Tibial nerve (tissue), 4 donors: ENCODE measurements at places on chromosomes 7 and 10. TPM values are rescaled to one million over a fixed set of nuclear protein-coding genes. Genes with fewer than 3 reads are reported as not detected.

Gene MAGI2
- total RNA-seq: 54.6 TPM

Gene CHN2
- total RNA-seq: 9.8 TPM

Gene PNLIPRP2
- not detected for total RNA-seq

Gene CALHM3
- total RNA-seq: not detected

Gene PAPOLB
- total RNA-seq: 2.2 TPM

Gene NPC1L1
- not detected for total RNA-seq

Gene PRKG1
- 35.0 TPM for total RNA-seq

Gene HPSE2
- total RNA-seq: not detected

Gene PIP
- total RNA-seq: not detected

Gene VWDE
- 2.5 TPM for total RNA-seq

Gene GDI2
- total RNA-seq: 225 TPM

Gene BBIP1
- total RNA-seq: 33.5 TPM

Gene TSPAN15
- 117 TPM for total RNA-seq

Gene AGK
- total RNA-seq: 29.5 TPM

Gene TUBAL3
- total RNA-seq: not detected
